Colonic mucosa (tissue), 4 donors: ENCODE measurements at places on chromosomes 12 and 14.

DNA sequence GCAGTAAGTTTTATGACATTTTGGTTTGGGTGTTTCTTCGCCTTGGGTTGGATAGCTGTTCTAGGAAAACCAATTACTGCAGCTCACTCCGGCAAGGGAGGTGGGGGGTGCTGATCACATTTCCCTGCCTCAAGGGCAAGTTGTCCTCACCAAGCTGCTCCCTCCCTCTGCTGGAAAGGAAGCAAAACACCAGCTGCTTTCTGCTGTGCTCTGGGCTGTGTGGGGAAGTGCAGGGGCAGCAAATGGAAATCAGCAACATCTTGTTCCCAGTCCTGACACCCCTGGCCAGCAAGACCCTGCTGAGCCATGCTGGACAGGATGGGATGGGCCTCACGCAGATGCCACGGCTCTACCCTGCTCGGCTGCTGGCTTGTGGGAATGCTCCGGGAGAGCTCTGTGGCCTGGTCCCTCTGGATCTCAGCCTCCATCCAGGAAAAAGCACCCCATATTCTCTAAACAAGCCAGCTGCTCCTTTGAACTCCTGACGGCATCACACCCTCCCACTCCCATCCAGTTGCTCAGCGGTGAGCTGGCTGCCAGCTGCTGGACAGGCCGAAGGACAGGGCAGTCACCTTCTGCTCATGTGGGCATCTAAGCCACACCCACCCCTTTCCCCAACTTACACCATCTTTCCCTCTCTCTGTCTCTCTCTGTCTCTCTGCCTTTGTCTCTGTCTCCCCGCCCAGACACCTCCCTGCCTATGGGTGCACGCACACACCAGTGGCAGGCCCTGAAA, 52.4 kb upstream of the EIF5 start:
- DNase-seq = peak; percentile 42

GRCh38 chr12:41604830-41605229, 416.7 kb downstream of the PDZRN4 start:
- no peak for DNase-seq

GRCh38 chr12:82608706-82609105, 78.0 kb upstream of the TMTC2 start:
- no peak for DNase-seq

DNA sequence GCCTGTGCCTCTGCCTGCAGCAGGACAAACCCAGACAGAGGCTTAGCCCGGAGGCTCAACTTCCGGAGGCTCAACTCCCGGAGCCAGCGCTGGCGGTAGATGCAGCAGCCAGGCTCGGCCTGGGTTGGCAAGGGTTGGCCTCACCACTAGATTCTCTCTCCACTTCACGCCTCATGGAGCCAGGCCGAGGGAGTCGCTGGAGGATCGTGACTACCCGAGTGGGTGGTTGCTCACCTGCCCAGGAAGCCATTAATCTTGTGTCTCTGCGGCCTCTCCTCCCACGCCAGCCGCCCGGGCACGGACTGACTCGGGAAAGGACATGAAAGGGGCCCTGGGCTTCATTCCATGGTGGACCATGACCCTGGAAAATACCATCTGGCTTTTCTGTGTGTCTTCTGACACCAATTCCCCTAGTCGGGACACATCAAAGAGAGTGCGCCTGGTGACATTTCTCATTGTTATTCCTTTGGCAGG, 20.8 kb downstream of the ESRRB start:
- no peak for DNase-seq

GRCh38 chr12:45745861-45746277, 16.4 kb downstream of the ARID2 start:
- no peak for DNase-seq

GRCh38 chr14:102508774-102509745, 516 bp downstream of the ANKRD9 start:
- DNase-seq = peak; percentile 62

- no peak for DNase-seq
Observed at GRCh38 chr12:15984097-15984800, 73.1 kb downstream of the DERA start.

- no peak for DNase-seq
Observed at GRCh38 chr14:95180966-95181741, 23.8 kb upstream of the DICER1 start.

DNA sequence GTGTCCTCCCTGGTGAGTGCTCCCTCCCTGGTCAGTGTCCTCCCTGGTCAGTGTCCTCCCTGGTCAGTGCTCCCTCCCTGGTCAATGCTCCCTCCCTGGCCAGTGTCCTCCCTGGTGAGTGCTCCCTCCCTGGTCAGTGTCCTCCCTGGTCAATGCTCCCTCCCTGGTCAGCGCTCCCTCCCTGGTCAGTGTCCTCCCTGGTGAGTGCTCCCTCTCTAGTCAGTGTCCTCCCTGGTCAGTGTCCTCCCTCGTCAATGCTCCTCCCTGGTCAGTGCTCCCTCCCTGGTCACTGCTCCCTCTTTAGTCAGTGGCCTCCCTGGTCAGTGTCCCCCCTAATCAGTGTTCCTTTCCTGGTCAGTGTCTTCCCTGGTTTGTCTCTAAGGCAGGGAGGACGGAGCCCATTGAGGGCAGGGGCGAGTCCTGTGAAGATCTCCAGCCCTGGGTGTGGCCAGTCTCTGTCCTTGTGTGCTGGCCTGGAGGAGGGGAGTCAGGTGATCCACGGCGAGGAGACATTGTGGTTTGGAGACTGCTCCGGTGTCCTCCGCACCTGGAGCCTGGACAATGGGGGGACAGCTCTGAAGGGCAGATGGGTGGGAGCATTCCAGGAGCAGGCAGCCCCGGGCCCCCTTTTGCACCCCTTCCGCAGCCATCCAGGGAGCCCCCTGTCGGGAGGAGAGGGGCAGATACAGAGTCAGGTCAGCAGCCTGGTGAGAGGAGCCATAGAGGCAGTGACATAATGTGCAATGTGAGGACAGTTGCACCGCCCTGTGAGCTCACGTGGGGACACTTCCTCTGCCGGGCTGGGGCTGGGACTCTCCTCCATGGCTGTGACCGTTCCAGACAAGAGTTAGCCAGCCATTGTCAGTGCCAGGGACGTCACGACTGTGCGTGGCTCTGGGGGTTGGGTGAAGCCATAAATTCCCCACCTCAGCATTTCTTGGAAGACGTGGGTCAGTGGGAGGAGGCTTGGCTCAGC, 93.4 kb downstream of the ADGRD1 start:
- no peak for DNase-seq

GRCh38 chr12:1629338-1630132, 504 bp downstream of the WNT5B start:
- peak; percentile 52 for DNase-seq

GRCh38 chr14:54579621-54580020, 12.7 kb downstream of the SAMD4A start:
- DNase-seq = no peak

- no peak for DNase-seq
Observed at GRCh38 chr12:54997929-54998522, 13.5 kb upstream of the TESPA1 start.

- DNase-seq = no peak
Observed at GRCh38 chr14:62076825-62077605, 314.8 kb downstream of the SNAPC1 start.

GRCh38 chr12:122795807-122796206, 21.4 kb downstream of the CCDC62 start:
- DNase-seq = no peak

- DNase-seq = no peak
Observed at GRCh38 chr14:92397953-92398564, 75.1 kb downstream of the SLC24A4 start.

GRCh38 chr12:114783089-114783618, 99.2 kb upstream of the TBX3 start:
- DNase-seq = no peak

DNA sequence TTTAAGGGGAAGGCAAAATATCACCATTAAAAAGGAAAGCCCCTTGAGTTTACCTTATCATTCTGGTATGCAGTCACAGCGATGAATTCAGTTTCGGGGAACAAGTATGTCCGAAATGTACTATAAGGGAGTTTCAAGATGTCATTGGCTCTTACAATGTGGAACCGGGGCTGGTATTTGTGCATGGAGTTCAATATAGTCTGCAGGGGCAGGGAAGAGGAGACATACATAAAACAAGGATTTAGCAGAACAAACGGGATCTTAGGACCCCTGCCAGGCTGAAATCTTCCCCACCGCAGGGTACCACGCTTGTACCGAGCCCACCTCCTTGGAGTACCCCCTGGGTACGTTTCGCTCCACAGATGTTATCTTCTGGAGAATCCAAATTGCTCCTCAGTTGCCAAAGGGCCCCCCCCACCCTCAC, 4.5 kb downstream of the TBX3 start:
- DNase-seq = no peak

DNA sequence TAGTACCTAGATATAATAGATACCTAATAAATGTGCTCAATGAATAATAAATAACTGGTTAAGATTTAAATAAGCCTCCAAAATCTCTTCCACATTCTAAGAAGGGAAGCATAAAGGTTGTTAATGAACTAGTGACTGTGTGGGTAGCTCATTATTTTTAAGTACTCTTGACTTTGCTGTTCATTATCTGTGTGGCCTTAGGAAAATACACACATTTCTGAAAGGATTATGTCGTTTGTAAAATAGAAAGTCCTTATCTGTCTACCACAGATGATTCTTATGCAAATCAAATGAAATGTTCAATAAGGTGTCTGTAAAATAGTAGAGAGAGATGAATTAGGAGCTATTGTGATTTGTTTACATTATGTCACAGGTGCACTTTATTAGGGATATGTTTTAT, 119.5 kb downstream of the LRRK2 start:
- DNase-seq = no peak

DNA sequence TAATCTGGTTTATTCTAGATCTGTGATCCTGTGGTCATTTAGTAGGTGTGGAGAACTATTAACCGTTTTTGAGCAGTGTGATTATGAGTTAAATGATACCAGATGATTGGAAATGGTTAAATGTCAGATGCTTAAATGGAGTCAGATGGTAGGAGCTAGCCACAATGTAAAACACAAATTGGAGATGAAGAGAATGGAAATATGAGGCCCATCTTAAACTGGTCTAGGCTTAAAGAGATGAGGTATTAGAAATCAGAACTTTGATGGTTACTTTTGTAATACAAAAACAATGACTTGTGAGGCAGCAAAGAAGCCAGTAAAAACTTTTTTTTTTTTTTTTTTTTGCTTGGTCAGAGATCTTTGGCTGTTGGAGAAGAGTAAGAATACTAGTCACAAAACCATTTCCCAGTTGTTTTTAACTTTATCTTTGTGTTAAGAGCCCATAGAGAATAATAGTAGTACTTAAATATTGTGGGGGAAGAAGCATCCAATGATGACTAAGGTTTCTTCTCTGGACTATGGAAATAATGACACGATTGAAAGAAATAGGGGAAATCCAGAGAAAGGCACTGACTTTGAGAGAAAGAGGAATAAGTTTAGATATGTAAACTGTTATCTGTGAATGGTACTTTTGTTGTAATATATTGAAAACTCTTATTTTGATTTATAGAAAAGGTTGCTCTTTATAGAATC, 95.9 kb downstream of the WNK1 start:
- no peak for DNase-seq

GRCh38 chr14:105187935-105188524, 6.9 kb upstream of the NUDT14 start:
- peak; percentile 71 for DNase-seq

DNA sequence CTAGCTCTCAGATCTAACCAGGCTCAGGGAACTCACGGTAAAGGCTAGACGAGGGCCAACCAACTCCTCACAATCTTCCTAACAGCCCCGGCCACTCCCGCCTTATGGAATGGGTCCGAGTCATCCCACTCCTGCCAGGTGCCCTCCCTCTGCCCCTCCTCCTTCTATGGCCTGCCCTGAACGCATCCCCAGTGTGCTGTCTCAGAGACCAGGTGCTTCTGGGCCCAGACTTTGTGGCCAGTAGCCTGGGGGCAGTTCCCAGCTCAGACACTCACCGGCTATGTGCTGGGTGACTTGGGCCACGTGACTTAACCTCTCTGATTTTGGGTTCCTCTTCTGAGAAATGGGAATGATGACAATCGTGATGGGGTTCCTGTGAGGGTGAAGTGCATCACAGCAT, 22.5 kb downstream of the PAPLN start:
- DNase-seq = no peak

- DNase-seq = peak; percentile 82
Observed at GRCh38 chr12:16347391-16348298, at the start of gene MGST1. TSS of gene MGST1 (plus strand) at chr12:16347645. CDS start at chr12:16354253, 6,608 bp downstream.

- no peak for DNase-seq
Observed at GRCh38 chr12:43930032-43930431, 94.2 kb downstream of the TMEM117 start.

DNA sequence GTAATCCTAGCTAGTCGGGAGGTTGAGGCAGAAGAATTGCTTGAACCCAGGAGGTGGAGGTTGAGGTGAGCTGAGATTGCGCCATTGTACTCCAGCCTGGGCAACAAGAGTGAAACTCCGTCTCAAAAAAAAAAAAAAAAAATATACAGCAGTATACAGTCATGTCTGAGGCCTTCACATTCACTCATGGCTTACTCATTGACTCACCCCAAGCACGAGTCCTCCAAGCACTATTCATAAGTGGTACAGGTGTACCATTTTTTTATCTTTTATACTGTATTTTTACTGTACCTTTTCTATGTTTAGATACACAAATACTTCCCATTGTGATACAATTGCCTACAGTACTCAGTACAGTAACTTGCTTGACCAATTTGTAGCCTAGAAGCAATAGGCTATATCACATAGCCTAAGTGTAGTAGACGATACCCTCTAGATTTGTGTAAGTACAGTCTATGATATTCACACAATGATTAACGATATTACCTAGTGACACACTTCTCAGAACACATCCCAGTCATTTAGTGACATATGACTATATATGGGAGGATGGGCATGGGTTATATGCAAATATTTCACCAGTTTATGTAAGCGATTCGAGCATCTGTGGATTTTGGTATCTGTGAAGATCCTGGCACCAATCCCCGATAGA, 12.2 kb downstream of the LLPH start:
- DNase-seq = no peak

- peak; percentile 100 for DNase-seq
Observed at GRCh38 chr12:66301944-66302826, at the start of gene HELB. TSS of gene HELB (plus strand) at chr12:66302493. CDS start at chr12:66302604, 111 bp downstream.

- DNase-seq = no peak
Observed at GRCh38 chr12:129304529-129304928, 451.3 kb downstream of the GLT1D1 start.

DNA sequence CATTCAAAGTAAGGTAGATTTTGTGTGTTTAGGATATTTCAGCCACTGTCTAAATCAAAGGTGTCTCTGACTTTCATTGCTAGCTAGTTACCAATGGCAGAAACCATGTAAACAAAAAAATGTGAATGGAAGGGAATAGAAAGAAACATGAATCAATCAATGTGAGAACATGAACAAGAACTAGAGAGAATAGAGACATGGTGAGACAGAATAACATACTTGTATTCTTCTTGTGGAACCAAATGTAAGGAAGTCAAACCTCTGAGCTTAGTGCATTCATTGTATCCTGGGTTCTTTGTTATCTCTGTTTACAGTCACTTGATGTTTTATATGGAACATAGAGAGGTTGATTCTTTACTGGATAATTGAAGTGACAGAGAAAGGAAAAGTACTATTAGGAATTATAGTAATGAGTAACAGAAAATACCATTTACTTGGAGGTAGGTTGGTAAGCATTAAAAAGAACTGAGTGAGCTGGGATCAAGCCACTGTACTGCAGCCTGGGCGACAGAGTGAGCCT, 2.6 kb upstream of the WNK1 start:
- DNase-seq = no peak

- peak; percentile 85 for DNase-seq
Observed at GRCh38 chr14:77459072-77459723, 1.3 kb downstream of the AHSA1 start.
